ENCODE measurements at places on chromosomes 7 and 10.

DNA sequence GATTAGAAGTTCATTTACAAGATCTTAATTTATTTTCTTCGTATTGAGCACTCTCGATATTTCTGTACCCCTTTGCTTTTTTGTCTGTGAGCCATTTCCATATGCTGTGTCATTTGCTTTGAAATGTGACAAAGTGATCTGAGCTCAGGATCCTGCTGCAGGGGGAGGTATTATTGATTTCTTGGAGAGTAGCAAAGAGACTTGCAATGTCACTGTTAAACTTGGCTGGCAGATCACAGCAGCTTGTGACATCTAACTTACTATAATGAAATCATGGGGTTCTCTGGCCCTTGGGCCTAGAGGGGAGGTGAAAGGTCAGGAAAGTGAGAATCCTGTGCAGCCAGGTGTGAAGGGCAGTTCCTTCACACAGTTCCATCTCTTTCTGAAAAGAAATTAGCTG, 923.4 kb downstream of the REEP3 start:
- no peak for DNase-seq

DNA sequence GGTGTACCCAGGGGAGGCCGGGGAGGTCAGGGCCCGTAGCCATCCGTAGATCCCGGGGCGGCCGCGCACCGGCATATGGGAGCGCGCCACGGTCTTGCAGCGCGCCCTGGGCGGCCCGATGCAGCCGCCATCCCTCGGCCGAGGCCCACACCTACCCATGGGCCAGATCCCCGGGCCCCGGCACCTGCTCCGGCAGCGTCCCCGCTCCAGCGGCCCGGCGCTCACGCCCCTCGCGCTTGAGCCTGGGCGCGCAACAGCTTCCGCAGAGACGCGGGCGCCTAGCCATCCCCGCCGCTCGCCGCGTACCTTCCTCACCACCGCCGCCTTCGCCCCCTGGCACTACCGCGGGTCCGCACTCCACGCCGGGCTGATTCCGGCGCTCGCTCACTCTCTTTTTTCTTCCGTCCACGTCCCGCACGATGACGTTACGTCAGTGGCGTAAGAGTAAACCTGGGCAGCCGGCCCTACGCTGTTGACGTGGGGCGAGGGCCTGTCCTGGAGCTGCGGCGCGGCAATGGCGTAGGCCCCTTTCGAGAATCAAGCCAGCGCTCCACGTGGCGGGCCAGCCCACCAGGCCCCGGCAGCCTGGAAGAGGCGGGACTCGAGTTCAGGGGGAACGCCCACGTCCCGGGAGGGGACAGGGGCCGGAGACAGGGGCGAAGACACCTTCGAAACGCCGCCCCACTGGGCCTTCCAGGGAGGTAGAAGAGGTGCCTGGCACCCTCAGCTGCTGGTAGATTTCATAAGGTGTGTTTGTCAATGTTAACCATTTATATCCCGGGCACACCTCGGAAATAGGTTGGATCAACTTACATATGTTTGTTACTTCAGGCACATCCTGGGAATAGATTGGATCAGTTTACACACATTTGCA, at the start of gene ALDH18A1:
ALDH18A1 (minus strand) TSS at position 421 of the 874 bp plus-strand sequence. CDS start 3,334 bp downstream, outside the sequence.
- peak; percentile 89 for DNase-seq

DNA sequence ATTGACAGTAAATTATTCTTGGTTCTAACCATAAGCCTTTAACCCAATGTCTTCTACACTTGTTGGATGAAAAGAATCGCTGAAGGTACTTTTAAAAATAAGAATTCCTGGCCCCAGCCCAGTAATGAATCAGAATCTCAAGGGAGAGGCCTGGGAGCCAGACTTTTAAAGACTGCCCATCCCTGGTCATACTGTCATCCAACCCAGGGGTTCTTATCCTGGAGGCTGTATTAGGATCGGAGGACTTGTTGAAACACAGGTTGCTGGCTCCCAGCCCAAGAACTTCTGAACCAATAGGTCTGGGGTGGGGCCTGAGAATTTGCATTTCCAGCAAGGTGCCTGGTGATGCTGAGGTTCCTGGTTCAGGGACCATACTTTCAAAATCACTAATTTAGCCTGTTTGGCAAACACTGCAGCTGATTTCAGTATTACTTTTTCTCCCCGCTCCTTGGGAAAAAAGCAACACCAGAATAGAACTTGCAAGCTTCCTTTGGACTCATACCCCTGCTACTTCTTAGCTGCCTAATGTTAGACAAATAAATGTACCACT, 79.5 kb upstream of the FAM133B start:
- no peak for DNase-seq

DNA sequence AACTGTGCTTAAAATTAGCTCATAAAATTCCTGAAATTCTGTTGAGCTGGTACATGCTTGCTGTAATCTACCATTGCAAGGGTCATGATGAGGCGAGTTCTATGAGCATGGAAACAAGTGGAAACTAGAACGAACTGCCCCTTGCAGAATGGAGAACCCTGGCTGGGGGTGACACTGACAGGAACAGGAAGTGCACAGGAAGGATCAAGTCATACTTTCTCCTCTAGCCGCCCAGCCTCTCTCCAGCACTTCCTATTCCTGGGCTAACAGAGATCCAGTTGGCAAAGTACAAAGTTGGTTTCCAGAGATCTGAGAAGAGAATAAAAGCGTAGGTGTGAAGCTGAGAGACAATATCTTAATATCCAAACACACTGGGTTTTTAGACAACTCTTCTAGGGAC, 414.2 kb upstream of the PODXL start:
- DNase-seq: no peak

DNA sequence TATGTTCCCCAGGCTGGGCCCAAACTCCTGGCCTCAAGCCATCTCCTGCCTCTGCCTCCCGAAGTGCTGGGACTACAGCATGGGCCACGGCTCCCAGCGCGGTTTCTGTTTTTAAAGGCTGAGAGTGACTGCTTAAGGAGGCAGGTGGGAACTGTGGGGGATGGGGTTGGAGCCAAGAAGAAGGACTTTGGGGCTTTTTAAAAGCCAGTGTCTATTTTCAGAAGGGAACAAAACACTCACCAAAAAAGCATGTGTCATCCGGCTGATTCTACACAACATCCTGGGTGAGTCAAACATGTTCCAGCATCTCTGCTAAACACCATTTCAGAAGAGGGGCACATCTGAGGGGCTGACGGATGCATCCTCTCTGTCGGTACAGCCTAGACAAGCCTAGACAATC, 824.5 kb downstream of the TYW1 start:
- DNase-seq: no peak

DNA sequence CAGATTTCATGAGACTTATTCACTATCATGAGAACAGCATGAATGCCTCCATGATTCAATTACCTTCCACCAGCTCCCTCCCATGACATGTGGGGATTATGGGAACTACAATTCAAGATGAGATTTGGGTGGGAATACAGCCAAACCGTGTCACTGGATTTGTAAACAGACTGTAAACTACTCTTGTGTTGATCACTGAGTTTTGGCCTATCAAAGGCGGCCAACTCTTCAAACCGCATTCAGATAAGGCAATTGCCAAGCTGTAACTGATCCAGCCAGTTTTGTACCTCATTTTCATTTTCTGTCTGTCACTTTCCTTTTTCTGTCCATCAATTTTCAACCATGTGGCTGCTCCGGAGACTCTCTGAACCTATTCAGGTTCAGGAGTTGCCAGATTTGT, 27.2 kb upstream of the PAPSS2 start:
- no peak for DNase-seq

DNA sequence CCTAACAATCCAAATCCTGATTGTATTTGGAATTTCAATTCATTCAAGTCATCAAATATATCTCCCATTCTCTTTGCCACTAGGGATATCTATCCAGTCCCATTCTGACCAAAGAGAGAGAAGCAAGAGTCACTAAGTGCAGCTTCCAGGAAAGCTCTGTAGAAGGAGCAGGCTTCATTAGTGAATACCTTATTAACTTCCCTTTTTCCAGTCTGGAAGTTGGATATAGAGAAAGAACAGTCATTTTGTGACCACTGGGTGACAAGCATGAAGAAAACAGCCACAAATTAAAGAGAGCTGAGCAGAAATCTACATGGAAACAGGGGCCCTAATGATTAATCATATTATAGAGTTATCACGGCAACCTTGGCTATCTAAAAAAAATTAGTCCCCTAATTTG, 190.7 kb upstream of the ADO start:
- no peak for DNase-seq

- DNase-seq: no peak
Measured at GRCh38 chr10:99365736-99366135, 36.6 kb downstream of the CNNM1 start.

DNA sequence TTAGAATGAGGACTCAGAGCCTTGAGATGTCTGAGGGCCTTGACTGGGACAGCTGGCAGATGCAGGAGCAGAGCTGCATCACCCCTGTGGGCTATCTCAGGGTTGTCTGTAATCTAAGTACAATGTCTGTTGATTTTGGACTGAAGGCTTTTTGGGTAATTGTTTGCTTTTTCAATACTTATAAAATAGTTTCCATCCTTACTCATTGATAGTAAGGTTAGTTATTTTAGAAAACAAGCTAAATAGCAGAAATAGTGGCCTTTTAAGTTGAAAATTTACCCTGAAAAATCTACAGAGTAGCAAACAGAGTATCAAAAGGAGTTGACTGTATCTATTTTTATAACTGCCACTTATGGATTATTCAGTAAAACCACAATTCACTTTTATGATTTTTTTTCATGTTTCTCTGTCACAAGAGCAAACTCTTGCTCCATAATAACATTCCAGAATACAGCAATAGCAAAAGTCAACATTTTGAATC, 179.7 kb downstream of the CFTR start:
- no peak for DNase-seq

DNA sequence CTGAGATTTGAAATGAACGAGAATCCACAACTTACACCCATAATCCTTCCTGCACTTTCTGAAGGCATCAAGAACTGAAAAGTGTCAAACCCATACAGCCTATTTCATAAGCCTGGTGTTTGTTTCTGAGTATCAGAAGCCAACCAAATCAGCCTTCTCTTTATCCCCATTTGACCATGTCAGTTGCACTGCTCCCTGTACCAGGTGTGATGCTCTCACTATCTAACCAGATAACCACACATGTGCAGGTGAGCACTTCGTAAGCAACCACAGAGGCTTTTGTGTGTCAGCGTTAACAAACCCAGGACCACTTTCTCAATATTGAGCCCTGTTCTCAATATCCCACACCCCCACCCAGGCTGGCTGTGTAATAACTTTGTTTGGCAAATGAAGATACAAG, 114.4 kb downstream of the DOCK4 start:
- no peak for DNase-seq

DNA sequence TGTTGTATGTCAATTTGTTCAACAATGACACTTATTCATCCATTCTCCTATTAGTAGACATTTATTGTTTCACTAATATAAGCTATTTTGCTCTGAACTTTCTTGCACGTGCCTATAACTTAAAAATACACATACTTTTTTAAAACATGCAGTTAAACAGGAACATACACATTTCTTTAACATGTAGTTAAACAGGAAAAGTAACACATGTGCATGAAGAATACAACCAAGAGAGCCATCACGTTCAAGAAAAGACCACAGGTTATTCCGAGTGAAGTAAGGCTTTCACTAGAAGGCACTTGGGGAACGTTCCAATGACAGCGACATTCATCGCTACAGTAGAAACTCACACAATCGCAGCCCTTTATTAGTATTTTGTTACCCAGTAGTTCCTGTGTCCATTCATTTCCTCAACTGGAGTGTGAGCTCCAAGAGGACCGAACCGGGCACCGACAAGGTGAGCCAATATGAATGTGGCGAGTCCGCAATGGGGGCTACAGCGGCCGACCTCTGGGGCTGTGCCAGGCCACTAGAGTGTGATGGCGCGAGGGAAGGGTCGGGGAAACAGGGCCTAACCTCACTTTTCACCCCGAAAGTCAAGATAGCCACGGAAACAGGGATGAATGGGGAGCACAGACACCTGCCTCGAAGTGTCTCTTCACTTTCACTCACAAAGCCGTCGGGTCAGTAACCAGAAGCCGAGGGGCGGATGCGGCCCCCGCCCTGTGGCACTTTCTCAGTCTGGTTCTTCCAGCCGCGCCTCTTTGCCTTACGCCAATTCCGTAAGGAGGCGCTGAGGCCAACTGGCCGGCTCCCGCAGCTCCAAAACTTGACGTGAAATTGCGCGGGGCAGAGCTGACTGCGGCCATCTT, 775 bp upstream of the SEPTIN7 start:
- DNase-seq: peak; percentile 77

- DNase-seq: no peak
Measured at GRCh38 chr7:26663874-26664273, 200.5 kb downstream of the SKAP2 start.

DNA sequence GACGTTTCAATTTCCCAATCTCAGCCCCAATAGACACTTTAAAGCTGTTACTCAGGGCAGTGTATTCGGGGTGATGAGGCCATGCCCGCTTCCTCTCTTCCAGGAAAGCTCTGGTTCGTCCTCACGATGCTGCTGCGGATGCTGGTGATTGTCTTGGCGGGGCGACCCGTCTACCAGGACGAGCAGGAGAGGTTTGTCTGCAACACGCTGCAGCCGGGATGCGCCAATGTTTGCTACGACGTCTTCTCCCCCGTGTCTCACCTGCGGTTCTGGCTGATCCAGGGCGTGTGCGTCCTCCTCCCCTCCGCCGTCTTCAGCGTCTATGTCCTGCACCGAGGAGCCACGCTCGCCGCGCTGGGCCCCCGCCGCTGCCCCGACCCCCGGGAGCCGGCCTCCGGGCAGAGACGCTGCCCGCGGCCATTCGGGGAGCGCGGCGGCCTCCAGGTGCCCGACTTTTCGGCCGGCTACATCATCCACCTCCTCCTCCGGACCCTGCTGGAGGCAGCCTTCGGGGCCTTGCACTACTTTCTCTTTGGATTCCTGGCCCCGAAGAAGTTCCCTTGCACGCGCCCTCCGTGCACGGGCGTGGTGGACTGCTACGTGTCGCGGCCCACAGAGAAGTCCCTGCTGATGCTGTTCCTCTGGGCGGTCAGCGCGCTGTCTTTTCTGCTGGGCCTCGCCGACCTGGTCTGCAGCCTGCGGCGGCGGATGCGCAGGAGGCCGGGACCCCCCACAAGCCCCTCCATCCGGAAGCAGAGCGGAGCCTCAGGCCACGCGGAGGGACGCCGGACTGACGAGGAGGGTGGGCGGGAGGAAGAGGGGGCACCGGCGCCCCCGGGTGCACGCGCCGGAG, 2.6 kb downstream of the GJD4 start:
- no peak for DNase-seq

DNA sequence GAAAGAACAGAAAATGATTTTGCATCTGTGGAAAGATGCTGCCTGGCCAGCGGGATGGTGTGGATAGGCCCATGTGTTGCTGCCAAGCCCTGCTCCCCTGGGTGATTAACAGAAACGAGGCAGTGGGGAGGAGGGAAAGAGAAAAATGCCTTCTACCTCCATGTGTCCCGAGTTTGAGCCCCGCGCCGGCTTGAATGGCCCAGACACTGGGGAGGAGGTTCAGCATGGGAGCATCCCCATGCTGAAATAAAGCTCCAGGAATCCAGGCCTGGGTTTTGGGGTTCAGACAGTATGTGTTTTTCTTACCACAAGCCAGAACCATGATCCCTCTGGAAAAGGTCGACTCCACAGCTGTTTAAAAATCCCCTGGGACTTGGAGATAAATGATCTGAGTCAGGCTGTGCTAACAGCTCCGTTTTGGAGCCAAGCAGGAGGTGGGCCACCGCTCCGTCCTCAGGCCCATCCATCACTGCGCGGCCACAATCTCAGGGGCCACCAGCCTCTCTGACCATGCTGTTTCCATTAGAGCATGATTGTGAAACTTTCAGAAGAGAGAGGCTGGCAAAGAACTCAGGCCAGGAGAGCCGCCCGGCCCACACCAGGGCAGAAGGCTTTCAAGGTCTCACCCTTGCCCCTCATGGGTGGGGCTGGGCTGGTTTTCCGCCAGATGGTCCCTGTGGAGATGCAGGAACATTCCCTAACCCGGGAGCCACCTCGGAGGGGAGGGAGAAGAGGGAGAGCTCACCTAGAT, 299.7 kb downstream of the ZEB1 start:
- no peak for DNase-seq
